ENCODE measurements at places on chromosomes 4 and X.

DNA sequence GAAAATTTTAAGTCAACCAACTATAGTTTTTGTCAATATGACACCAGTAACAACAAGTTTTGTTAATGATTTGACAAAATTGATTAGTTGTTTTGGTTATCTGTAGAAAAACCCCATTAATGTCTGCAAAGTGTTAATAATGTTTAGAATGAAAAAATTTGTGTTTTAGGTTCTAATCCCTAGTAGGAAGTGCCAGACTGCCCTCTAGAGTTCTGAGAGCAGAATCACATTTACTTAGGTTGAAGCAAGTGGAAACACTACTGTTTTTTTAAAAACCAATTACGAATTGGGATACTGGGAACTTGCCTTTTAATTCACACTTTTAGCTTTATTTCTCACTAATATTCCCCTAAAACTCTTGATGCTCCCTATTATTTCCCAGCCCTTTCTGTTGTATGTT is 101.1 kb upstream of the CYLC1 start:
- DNase-seq = no peak

- DNase-seq = no peak
These were observed 101.6 kb downstream of the FAM193A start for GRCh38 chr4:2637956-2638552.

- DNase-seq = peak; percentile 43
These were observed 10.1 kb upstream of the NKX1-1 start for GRCh38 chr4:1416051-1416947.

DNA sequence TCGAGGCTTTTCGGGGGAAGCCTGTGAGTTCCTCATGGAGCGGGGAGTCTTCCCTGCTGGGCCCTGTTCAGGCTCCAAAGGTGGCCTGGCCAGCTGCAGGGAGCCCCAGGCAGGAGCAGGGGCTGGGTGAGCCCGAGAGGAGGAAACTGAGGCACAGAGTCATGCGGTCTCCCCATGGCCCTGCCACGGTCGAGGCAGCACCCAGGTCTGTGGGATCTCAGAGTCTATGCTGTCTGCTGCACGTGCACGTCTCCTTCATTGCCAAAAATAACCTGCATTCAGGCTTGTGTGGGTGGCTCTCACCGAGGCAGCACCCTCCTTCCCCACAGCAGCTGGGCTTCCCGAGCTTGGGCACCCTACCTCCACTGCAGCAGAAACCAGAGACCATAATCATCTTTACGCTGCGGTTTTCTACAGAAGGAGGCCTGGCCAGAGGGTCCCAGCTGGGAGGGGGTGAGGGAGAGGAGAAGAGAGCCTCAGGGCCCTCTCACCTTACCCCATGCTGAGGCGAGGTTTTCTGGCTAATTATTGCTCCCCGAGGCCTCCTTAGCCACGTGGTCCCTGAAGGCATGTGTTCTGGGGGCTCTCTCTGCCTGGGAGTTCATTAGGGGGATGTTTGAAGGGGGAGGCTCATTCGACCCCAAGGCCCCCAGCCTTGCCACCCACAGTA is 64.3 kb downstream of the CPZ start:
- DNase-seq = peak; percentile 26

DNA sequence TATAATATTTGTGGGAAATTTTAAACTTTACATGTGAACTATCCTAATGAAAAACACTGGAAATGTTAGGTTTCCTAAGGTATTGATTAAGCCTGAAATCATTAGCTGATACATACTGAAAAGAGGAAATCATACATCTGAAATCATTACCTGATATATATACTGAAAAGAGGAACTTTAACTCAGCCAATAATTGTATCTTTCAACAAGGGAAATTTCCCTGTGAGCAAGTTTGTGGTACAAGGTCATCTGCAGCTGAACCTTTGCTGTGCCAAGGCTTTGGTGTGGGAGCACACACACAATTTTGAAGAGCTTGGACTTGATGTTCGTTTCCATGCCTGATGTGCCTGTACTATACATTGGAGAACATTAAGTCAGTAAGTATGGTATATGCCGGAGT is 131.9 kb upstream of the USP9X start:
- DNase-seq = no peak

- DNase-seq = peak; percentile 78
These were observed 27.0 kb downstream of the EIF2S3 start for GRCh38 chrX:24081661-24082154.

DNA sequence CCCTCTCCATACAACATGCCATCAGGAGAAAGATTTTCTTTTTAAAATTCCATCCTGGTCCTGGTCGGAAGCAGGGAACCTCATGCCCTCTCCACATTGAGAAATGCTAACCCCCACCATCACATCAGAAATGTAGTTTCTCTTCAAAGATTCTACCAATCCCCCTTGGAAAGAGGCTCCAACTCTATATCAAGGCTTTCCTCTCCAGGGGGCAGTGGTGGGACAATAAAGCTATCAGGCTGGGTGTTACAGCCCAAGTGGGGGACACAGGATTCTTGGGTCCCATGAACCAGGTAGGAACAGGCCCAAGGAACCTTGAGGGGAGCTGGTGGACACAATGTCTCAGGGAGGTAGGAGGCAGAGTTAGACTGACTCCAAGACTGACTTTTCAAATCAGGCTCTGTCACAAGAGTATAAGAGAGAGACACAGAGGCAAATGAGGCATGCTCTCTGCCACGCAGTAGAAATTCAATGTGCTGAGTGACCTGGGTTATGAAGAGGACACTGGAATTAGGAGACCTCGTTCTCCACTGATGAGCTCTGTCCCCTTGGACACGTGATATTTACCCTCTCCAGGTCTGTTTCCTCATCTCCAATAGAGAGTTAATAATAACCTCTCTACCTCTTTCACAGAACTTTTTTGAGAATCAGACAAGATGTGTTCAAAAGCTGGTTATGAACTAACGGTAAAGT is 4.5 kb downstream of the GJB1 start:
- DNase-seq = no peak

DNA sequence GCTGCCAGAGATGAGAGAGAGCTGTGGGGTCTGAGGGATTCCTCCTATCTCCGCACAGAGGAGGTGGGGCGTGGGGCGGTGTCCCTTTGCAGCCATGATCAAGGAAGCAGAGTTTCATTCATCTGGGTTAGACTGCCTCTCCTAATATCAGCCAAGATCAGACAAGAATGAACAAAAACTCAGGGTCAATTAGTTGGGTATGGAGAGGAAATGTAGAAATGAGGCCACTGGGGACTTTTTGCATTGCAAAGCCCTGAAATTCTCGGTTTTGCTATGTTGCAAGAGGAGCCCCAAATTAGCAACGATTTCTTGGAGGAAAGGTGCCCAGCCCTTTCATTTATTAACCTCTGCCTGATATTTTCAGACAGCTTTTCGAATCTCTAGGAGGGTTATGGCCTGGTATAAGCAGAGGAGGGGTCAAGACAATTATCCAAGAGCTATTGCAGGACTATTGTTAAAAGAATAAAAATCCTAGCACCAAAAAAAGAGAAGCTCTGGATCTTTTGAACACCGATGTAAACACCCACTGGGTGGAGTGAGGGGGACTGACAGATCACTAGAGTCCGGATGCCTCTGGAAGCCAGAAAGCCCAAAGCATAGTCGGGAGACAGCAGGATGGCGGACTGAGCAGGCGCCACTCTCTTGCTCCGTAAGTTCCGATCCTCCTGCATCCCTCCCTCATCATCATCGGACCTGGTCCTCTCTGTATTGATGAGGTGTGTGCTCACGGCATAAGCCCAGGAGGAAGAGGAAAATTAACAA is 34.4 kb upstream of the ACSL1 start:
- DNase-seq = no peak

DNA sequence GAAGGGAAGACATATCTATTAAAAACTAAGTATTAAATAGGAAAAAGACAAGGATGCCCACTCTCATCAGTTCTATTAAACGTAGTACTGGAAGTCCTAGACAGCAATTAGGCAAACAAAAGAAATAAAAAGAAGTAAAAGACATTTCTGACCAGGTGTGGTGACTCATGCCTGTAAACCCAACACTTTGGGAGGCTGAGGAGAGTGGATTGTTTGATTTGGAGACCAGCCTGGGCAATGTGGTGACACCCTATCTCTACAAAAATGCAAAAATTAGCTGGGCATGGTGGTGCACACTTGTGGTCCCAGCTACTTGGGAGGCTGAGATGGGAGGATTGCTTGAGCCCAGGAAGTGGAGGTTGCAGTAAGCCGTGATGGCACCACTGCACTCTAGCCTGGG is 1071.8 kb downstream of the FAT4 start:
- DNase-seq = no peak

- DNase-seq = no peak
These were observed 42.5 kb downstream of the TFDP3 start for GRCh38 chrX:133175605-133176004.

DNA sequence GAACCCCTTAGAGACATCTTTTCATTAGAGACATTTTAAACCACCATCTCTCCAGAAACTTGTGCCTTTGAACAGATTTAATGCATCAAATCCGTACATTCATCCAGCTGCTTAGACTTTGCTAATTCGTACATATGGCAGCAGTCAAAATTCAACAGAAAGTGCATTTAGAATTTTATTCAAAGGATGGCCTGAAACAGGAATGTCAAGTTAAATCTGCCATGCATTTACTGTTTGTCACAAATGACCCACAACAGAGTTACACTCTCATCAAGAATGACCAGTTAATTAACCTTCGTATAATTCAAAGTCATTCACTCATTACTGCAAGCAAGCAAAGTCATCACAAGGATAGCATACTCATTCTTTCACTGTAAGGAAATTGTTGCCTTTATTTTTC is 284.3 kb downstream of the SLC7A11 start:
- DNase-seq = no peak

DNA sequence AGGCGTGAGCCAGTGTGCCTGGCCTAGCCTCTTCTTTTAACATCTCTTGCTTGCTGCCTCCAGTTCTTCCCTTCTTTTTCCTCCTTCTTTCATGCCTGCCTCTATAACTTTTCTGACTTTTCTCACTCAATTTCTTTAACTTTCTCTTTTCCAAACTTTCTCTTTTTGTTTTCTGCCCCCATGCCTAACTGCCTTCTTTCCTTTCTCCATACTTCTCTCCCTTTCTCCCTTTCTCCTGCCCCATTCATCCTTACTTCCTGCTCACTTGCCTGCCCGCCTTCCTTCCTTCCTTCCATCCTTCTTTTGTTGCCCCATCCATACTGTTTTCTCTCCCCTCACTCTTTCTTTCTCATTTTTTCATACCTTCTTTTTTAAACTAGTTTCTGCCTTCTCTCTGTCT is 105.2 kb downstream of the RBMX2 start:
- no peak for DNase-seq

GRCh38 chrX:103536071-103536470 is 16.8 kb upstream of the RAB40A start:
- no peak for DNase-seq

GRCh38 chr4:57104706-57105560 is 5.3 kb downstream of the IGFBP7 start:
- no peak for DNase-seq

- DNase-seq = no peak
These were observed 491.2 kb downstream of the INPP4B start for GRCh38 chr4:142354794-142355420.

- no peak for DNase-seq
These were observed 117.9 kb upstream of the VEGFC start for GRCh38 chr4:176910646-176911045.

- no peak for DNase-seq
These were observed 637.4 kb downstream of the ZNF674 start for GRCh38 chrX:45907786-45908185.

- no peak for DNase-seq
These were observed 50.8 kb upstream of the ADGRL3 start for GRCh38 chr4:61149278-61149677.
